ENCODE measurements at places on chromosomes 2 and 18.

DNA sequence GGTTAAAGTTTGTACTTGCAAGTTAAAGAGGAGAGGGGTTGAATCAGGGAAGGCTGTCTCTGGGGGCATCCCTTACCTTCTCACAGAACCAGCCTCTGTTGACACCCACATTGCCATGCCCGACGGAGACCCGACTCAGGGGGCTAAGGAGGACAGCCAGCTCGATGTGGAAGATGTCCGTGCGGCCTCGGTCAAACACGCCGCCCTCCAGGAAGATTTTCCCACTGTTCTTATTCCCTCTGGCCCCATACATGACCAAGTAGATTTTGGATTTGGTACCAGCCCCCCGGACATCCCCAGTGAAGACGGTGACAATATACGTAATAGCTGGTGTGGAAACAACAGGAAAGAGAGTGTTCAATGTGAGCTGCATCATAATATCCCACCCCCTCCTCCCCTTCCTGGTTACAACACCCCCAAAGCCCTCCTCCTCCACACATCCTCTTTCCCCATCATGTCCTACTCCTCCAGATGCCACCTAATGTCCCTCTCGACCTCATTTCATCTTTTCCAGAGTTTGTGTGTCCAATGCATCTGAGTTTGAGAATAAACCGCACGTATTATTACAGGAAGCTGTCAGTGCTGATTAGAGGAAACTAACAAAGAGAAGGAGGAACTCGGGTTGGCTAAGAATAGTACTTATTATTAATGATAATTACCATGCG is 55.7 kb downstream of the LOXHD1 start:
- DNase-seq, result no peak

DNA sequence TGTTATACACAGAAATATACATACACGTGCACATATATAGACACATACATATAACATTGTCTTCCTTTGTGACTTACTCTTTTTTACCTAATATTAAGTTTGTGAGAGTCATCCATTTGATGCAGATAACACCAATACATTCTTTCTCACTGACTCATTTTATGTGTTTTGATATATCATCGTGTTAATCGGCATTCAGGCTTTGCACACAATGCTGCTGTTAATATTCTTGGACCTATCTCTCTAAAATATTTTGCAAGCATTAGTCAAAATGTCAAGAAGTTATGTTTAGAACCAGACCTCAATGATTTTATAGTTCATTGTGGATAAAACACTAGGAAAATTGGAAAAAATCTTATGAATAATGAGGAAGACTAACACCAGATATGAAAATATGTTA is 441.1 kb downstream of the LRATD1 start:
- DNase-seq, result no peak

DNA sequence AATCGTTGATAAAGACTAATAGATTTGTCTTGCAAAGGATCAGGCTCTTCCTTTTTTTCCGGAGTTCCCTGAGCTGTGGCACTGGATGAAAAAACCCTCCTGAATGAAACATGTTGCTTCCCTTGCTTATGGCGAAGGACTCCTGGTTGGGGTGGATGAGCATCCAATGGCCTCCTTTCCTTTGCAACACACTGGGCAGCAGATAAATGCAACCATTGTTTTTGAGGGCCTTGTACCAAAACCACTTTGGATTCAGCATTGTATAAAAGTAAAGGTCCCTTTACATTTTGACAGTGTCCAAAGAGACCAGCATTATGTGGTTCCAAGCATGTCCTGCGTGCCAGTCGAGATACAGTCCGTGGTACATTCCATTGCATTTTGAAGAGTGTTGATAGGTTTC is 44.7 kb downstream of the FAM210A start:
- DNase-seq, result no peak

- no peak for DNase-seq
These were observed 21.4 kb upstream of the AGAP1 start for GRCh38 chr2:235472443-235472842.

DNA sequence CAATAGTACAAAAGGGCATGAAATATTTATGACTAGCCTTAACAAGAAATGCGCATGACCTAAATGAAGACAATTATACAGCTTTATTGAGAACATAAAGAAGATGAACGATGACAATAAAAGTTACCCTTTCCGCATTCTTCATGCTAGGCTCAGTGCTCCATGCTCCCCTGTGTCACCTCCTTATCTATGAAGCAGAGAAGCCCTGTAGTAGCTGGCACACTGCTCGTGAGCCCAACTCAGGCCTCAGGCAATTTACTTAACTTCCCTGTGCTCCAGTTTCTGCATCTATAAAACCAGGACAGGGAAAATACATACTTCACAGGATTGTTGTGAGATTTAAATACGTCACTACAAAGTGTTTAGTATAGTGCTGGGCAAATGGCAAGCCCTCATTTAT is 34.5 kb upstream of the NABP1 start:
- DNase-seq, result no peak

DNA sequence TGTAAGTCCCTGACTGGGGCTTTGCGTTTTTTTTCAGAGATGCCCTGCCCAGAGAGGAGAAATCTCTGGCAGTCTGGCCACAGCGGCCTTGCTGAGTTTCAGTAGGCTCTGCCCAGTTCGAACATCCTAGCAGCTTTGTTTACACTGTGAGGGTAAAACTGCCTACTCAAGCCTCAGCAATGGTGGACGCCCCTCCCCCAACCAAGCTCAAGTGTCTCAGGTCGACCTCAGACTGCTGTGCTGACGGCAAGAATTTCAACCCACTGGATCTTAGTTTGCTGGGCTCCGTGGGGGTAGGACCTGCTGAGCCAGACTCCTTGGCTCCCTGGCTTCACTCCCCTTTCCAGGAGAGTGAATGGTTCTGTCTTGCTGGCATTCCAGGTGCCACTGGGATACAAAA is 31.7 kb downstream of the L3MBTL4 start:
- DNase-seq, result no peak

- no peak for DNase-seq
These were observed 133.0 kb downstream of the HRH4 start for GRCh38 chr18:24593401-24593800.

- DNase-seq, result no peak
These were observed 28.5 kb upstream of the ALPP start for GRCh38 chr2:232349946-232350635.

- DNase-seq, result no peak
These were observed 6.7 kb upstream of the SCN1A start for GRCh38 chr2:166134252-166135151.

DNA sequence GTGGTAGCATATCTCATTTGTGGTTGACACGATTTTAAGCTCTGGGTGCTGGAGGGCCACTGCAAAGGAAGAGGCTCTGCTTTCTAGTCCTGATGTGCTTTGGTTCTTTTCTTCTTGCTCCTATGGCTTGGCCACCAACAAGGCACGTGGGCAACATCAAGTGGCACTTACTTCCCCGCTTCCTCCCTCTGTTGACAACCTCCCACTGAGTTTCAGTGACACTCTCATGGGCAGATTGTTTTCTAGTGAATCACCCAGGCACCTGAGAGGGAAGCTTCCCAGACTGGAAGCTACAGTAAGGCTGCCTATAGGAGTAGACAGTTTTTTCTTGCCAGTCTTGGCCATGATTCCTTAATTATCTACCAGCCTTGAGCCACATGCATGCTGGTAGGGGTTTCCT is 89.0 kb downstream of the NBAS start:
- DNase-seq, result no peak

DNA sequence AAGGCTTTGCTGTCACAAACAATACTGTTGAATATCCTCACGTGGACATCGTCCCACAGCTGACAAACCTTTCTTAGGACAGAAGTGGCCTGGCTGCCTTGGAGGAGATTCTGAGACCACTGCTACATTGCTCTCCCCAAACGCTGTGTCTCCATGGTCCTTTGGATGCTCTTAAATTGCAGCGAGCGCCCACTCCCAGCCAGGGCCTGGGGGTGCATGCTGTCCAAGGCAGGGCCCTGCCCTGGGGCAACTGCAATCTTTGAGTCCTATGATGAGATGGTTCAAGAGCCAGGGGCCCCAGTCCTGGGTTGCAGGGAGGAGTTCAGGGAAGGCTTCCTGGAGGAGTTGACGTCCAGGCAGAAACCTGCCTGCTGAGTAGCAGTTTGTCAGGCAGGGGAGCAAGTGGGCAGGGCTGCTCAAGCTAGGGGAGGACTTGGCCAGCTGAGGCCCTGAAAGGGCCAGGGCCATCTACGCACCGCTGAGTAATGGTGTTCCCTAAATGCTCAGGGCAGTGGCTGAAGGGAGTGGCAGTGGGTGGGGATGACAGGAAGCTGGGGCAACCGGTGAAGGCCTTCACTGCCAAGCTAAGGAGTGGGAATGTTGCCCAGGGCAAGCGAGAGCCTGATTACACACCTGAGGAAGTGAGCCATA is 10.8 kb upstream of the SDC1 start:
- no peak for DNase-seq

DNA sequence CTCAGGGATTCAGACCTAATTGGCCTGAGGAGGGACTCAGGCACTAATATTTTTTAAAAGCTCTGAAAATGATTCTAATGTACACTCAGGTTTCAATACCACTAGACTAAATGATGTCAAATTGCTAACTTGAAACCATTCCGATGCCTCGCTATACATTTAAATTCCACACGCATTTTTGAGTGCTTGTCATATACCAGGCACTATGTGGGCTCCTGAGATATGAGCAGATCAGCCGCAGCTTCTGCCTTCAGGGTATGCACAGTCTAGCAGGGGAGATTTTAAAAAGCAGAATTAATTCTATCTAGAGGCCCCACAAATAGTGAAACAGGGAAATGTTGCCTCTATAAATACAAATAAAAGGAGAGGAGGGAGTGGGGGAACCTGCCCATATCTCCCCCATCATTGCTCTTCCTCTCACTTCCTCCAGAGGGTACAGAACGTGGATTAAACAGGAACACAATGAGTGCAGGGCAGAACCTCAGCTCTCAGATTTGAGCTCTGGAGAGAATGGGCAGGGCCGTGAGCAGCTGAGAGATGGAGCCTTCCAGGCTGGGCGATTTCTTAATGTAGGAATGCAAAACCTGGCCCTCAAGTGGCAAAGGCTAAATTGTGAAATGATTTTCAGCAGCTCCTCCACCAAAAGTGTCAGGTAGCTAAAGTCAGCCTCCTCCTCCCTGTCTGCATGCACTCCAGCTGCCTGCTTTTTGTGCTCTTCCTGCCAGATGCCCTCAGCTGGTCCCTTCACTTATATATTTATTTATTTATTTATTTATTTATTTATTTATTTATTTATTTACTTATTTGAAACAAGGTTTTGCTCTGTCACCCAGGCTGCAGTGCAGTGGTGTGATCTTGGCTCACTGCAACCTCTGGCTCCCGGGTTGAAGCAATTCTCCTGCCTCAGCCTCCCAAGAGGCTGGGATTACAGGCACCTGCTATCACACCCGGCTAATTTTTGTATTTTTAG is 24.6 kb upstream of the LBH start:
- DNase-seq, result no peak

DNA sequence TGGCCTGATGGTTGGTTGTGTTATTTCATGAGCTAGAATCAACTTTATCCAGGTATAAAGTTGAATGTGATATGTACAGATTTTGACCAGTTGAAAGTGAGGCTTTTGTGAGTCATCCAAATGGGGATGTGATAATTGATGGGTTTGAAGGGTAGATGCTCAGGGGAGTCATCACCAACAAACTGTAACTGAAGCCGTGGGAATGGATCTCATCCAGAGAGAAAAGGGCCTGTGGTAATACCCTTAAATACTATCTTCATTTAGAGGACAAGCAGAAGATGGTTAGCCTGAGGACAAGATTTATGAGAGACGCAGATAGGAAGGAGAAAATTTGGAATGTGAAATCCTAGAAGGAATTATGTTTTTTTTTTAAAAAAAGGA is 90.5 kb upstream of the MYO3B start:
- DNase-seq, result no peak

- DNase-seq, result no peak
These were observed 264.4 kb downstream of the MTX2 start for GRCh38 chr2:176533505-176534193.

DNA sequence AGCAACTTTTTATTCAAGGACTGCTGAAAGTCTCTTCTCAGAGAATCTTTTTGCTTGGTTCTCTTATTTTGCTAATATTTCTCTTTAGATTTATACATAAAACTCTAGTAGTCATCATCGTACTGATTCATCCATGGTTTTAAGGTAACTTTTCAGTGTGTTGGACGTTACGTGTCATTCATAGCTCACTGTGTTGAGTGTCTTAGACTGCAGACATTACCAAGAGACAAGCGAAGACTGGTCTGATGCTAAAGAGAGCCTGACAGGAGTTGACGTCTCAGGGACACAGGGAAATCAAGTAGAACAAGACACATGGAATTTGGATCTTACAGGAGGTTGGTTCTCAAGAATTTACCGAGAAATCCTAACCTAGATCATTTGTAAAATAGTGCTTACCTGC is 25.5 kb downstream of the RBM44 start:
- no peak for DNase-seq

DNA sequence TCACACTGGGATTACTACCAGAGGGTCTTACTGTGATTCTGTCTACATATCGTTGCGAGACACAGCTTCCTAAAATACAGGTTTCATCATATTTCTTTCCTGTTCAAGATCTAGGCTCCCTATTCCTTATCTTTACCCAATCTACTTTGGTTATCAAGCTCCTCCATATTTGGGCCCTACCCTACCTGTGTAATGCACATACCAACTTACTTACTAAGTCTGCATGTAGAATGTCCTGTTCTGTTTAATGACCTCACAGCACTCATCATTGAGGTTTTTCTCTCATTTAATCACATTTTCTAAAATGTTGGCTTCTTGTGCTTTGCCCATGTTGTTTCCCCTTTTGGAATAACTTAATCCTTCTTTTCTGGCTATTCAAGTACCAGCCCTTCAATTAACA is 551.1 kb downstream of the ZEB2 start:
- DNase-seq, result no peak

DNA sequence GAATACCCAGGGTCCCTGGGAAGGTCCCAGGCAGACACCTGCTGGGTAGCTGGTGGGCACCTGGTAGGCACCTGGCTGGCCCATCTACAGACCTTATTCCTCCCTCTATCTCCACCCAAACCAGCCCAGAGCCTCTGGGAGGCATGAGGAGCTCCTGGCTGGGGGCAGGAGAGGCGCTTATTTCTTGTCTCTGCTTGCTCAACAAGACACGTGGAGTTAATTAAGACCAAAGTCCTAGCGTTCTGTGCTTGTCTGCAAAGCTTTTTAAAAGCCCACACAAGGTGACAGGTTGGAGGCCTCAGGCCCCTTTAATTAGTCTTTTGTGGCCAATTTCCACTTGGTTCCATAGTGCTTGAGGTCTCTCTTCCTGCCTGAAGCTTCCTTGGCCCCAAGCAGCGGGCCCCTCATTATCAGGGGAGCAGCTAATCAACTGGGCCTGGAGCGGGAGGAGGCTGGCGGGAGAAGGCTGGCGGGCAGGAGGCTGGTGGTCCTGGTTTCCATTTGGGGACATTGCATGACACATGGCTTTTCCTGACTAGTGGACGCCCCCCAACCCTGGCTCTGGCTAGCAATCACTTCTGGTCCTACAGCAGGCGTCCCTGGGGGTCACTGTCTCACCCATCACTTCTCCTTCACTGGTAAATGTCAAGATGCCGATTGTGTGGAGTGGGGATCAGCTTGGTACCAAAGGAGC is 65.4 kb upstream of the HDAC4 start:
- DNase-seq, result no peak

DNA sequence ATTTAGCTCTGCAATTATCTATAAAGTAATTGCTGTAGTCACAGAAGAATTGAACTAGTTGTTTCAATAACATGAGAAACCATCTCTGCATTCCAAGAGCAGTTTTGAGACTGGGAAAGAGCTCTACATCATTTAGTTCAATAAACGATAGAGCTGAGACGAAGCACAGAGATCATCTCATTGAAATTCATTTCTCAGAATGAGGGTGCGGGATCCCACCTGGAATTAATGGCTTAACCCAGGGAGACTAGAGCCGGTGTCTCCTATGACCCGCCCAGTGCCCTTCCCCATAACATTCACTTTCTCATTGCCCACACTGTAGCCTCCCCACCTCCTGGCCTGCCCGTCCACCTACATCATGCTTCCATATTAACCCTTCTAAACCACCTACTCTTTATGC is 8.8 kb downstream of the MYCN start:
- DNase-seq, result no peak

All from CD4-positive, alpha-beta T cell treated with Interleukin-17A for 1 hour (primary cell).